ENCODE measurements at places on chromosomes 1 and 21.

DNA sequence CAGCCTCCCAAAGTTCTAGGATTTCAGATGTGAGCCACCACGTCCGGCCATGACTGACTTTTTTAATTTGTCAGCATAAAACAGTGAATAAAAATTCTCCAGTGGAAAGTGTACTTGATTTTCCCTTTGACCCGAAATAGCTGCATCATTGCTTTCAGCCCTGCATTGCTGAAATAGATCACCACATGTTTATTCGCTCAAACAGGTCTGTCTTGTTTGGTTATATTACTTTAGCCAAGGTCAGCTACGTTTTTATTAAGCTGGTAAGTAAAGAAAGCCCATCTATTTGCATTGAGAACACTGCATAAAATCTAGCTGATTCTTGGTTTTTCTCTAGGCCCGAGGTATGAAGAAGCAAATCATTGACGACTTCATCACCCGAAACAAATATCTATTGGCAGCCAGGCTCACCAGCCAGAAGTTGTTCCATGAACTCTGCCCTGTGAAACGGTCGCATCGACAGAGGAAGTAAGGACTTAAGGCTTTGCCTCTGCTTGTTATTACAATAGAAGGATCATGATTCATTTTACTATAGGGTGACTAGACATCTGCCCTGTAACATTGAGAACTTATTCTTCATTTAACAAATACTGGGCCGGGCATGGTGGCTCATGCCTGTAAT lies 25.6 kb downstream of the AGMAT start:
- no peak for DNase-seq

- DNase-seq: no peak
Measured at GRCh38 chr21:34219334-34220060, 144.3 kb upstream of the KCNE2 start.

DNA sequence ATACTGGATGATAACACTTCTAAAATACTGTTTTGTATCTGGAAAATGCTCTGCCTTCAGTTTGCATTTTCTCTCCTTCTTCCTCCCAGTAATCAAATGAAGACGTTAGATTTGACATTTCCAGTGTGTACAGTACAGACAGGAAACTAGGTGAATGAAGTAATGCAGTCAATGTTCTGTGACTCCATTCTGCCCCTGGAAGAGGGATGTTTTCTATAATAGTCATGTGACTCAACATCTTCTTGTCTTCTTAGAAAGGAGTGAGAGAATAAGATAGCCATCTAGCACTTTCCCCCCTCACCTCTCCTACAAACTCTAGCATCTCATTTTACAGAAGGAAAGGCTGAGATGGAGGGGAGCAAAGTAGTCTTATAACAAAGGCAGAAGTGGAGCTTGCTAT lies 77.6 kb downstream of the DDR2 start:
- DNase-seq: no peak

DNA sequence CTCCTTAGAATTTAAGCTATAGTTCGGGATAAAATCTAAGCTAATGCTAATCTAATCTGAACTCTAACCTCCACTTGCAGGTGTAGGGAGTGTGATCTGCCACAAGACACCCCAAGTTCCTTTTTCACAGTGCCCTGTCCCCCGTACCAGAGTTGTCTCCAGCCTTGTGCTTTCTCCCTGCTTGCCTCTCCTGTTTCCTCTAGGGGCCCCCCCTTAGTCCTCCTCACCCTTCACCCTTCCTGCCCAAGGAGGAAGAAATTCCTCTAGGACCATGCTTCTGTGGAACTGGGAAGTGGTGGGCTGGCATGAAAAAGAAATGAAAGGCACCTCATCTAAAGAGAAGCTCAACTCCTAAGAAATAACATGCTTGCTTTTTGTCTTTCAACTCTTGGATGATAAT lies 50.2 kb upstream of the BCL9 start:
- no peak for DNase-seq

DNA sequence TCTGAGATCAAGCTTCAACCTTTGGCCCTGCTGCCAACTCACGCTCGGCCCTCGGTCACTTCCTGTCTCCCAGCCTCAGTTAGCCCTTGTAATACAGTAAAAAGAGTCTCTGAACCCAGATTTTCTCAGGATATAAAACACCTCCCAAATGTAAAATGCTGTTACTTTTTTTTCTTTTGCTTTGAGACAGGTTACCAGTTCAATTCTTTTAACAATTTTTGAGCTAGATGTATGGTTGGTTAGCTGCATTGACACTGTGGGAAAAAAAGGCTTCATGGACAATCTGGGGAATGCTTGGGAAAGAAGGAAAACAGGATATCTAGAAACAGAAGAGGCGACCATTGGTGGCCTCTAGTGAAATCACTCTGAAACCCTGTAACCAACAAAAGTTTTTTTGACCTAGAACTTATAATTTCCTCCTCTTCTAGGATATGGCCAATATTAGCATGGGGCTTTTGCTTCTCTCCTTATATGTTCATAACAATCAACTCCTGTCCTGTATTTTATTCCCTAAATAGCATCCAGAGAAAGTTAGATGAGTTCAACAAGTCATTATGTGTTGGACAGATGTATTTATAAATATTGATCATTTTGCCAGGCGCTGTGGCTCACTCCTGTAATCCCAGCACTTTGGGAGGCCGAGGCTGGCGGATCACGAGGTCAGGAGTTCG lies 1.3 kb downstream of the CMPK1 start:
- no peak for DNase-seq
